NCI-H2081 treated with DMSO at 0.1 percent for 48 hours (cell line): ENCODE measurements at places on chromosomes 1 and 21.

- no peak for DNase-seq
Observed at GRCh38 chr1:8520483-8520966, 202.6 kb downstream of the SLC45A1 start.

DNA sequence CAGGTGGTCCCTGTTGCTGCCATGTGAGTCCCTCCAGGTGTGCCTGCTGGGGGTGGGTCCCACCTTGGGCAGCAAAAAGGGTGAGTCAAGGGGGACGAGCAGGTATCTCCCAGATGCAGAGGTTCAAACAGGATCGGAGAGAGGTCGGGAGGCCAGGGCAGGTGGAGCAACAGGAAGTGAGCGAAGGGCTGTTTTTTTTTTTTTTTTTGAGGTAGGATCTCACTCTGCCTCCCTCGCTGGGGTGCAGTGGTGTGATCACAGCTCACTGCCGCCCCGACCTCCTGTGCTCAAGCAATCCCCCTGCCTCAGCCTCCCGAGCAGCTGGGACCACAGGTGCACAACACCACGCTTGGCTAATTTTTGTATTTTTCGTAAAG lies 39.4 kb downstream of the SLC2A7 start:
- no peak for DNase-seq

- DNase-seq = no peak
Observed at GRCh38 chr1:161054232-161054631, 8.5 kb upstream of the USF1 start.

GRCh38 chr1:30286241-30286987 lies 437.0 kb downstream of the MATN1 start:
- DNase-seq = no peak

- DNase-seq = no peak
Observed at GRCh38 chr1:225685476-225686176, 32.7 kb upstream of the ENAH start.

DNA sequence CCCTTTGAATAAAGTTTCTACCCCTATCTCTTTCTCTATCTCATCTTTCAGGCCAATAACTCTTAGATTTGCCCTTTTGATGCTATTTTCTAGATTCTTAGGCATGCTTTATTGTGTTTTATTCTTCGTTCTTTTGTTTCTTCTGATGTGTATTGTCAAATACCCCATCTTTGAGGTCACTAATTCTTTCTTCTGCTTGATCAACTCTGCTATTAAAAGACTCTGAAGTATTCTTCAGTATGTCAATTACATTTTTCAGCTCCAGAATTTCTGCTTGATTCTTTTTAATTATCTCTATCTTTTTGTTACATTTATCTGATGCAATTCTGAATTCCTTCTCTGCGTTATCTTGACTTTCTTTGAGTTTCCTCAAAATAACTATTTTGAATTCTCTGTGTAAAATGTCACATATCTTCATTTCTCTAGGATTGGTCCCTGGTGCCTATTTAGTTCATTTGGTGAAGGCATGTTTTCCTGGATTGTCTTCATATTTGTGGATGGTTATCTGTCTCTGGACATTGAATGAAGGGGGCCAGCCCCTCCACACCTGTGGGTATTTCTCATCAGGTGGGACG lies 11.2 kb upstream of the CYP2J2 start:
- no peak for DNase-seq

DNA sequence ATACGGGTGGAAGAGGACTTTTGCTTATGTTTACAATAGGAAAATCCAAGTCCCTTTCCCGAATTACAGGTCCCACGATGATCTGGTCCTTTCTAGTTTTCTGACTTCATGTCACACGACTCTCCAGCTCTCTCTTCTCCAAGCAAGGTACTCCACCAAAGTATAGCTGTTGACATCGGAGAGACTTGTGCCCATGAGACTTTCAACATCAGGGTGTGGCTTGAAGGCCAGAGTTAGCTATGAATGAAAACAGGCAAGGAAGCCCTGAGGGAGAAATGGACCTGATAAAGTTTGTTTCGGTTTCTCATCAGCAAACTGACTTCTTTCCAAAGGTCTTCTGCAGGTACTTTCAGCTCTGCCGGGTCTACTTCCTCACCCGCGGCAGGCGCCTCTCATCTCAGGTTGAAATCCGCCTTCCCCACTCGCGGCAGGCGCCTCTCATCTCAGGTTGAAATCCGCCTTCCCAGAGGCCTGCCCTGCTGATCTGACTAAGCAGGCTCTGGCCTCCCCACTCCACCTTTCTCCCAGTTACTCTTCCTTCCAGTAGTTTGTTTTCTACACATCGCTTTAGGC lies 2.1 kb upstream of the PER3 start:
- no peak for DNase-seq

GRCh38 chr21:14533499-14534428 lies 12.4 kb downstream of the SAMSN1 start:
- DNase-seq = no peak

GRCh38 chr1:221839782-221840395 lies 98.0 kb upstream of the DUSP10 start:
- DNase-seq = no peak

DNA sequence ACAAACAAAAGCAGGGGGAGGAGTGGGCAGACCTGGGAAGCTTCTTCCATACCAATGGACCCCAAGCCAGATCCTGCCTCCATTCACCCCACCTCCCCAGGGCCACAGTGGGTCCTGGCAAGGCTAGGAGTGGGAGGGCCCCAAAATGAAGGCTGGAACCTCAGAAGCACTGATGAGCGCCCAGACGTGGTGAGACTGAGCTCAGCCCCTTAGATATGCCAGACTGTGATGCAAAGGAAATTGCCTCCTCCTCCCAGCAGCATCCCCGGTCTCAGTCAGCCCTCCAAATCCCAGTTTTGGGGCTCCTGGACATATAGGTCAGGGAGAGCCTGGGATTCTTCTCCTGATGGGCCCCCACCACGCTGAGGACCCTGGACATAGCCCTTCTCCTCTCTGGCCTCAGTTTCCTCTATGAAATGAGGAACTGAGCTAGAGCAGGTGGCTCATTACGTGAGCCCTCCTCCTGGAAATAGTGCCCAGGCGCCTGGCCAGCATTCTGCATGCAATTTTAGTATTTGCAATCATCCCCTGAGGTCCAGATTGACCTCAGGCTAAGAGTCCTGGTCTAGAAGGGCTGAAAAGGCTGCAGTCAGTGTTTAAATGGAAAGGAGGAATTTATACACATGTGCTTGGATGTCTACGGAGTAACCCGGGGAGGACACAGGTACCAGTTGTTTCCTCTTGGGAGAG lies 33.5 kb downstream of the RHBG start:
- no peak for DNase-seq

- no peak for DNase-seq
Observed at GRCh38 chr1:45883658-45884057, 80.2 kb downstream of the MAST2 start.

DNA sequence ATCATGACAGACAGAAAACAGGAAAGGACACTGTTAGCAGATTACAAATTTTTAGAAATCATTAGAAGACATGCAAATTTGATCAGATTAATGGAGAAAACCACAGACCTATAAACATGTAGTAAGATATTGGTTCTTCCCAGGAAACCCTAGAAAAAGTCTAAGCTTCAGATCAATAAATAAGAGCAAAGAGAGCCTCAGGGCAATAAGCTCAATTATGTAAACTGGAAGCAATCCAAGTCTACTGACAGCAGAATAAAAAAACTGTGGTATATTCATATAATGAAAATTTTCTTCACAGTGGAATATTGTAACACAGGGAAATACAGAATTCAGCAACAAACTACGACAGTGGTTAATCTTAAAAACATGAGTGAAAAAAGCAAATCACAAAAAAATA lies 36.3 kb downstream of the NRDC start:
- DNase-seq = no peak

DNA sequence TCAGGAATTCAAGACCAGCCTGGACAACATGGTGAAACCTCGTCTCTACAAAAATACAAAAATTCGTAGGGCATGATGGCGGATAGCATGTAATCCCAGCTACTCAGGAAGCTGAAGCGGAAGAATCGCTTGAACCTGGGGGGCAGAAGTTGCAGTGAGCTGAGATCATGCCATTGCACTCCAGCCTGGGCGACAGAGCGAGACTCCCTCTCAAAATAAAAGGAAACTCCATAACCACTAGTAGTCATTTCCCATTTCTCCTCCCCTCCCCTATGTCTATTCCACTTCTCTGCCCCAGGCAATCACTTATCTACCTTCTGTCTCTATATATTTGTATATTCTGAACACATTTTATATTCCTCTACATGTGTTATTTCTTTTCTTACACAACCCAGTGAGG lies 4.0 kb upstream of the CEP350 start:
- no peak for DNase-seq

- no peak for DNase-seq
Observed at GRCh38 chr1:206097381-206097780, 19.8 kb downstream of the AVPR1B start.

DNA sequence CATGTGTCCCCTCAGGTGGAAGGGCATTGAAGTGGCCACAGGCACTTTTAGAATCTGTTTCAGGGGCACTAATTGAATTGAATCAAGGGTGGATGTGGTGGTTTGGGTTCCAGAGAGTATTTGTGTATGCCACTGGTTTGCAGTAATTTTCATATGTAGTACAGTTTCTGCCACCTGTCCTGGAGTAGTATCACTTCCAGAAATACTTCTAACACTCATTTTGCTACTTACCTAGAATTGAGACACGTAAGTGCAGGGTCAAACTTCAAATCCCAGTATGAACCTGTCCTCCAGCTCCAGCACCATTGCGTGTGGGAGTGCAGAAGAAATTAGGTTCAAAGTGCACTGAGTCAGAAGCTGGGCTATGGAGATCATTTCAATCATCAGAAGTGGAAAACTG lies 26.8 kb downstream of the RSPH1 start:
- DNase-seq = no peak

GRCh38 chr1:114207635-114208034 lies 54.0 kb upstream of the SYT6 start:
- no peak for DNase-seq

DNA sequence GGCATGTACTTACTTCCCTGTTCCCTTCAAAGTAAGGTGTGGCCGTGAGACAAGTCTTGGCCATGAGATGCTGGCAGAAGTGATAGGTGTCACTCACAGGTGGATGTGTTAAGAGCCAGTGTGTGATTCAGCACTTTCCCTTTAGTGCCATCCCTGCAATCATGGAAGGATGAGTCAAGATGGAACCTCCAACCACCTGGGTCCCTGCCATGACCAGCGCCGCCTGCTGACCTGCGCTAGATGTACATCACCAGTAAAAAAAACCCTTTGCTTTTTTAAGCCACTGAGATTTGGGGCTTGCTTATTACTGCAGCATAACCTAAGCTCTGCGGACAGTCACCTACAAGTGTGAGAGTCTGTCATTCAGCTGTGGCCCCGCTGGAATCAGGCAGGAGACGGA lies 71.7 kb downstream of the TOMM20 start:
- DNase-seq = no peak

GRCh38 chr1:110786802-110787327 lies 86.1 kb upstream of the CD53 start:
- DNase-seq = no peak

DNA sequence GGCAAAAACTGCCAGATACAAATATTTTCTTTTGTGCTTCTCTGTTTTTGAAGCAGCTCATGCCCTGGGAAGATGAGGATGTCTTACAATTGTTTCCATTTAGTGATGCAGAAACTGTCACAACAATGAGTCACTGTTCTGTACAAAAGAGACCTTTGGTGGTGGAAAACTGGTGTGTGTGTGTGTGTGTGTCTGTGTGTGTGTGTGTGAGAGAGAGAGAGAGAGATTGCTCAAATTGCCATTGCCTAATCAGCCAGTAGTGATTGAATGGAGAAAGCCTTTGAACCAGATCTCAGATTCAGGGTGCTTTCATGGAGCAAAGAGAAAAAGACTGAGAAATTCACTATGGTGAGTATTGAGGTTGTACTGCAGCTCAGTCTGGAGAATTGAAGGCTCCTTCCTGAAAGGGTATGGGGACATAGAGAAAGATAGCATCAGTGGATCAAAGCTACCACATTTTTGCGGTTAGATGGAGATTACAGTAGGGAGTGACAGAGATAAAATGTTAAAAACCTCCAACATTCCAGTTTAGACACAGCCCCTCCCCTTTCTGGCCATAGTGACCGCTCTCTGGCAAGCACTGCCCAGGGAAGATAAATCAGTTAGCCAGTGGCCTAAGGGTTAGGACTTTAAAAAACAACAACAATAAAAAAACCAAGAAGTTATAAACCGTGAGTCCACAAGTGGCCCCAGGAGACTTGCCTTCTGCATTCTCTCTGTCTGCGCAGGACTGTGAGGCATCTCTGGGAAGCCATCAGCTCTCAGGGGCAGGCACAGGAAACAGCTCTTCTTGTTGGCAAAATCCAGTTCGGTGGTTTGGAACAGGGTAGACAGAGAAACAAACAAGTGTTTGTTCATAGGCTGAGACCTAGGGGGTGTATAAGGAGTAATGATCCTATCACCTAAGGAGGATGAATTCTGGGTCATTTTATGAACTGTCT lies 406.5 kb downstream of the DUSP10 start:
- no peak for DNase-seq

GRCh38 chr1:96833376-96833775 lies 111.8 kb downstream of the PTBP2 start:
- DNase-seq = no peak

DNA sequence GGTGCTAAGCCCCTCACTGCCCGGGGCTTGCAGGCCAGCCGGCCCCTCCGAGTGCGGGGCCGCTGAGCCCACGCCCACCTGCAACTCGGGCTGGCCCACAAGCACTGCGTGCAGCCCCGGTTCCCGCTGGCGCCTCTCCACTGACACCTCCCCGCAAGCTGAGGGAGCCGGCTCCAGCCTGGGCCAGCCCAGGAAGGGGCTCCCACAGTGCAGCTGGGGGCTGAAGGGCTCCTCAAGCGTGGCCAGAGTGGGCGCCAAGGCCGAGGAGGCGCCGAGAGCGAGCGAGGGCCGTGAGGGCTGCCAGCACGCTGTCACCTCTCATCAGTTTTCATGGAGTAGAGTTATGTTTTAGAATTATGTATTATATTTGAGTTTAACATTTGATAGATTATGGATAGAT lies 176.5 kb upstream of the FAM78B start:
- no peak for DNase-seq

GRCh38 chr1:76254104-76255030 lies 179.8 kb downstream of the ST6GALNAC3 start:
- DNase-seq = peak; percentile 22

GRCh38 chr21:25424048-25424447 lies 183.2 kb downstream of the MRPL39 start:
- DNase-seq = no peak

DNA sequence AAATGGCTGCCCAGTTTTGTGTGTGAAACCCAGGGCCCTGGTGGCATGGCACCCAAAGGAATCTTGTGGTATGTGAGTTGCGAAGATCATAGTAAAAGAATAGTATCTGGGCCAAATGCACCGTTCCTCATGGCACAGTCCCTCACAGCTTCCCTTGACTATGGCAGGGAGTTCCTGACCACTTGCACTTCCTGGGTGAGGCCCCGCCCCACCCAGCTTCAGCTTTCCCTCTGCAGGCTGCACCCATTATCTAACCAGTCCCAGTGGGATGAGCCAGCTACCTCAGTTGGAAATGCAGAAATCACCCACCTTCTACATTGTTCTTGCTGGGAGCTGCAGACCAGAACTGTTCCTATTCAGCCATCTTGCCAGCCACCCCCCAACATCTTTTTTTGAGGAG lies 63.0 kb downstream of the SLC5A9 start:
- no peak for DNase-seq
